ENCODE measurements at places on chromosomes 2 and 18.

- DNase-seq, result no peak
These were observed 29.2 kb downstream of the ANKRD44 start for GRCh38 chr2:197281421-197281820.

DNA sequence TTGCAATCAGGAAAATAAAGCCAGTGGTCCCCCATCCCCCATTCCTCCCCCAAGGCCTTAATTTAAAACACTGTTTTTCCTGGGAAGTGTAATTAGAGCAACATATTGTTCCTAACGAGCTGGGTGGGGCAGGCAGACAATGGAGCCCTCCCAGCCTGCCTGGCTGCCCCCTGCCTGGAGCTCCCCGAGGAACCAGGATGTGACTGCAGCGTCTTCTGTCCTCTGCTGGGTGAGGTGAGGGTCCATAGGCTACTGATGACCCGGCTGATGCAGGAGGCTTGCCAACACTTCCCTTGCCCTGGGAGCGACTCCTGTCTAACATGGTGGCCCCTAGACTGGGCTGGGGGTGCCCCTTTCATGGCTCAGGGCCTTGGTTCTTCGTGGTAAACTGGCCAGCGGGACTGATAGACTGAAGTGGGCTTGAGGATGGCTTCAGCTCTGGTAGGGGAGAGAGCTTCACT lies 152.4 kb downstream of the DYSF start:
- no peak for DNase-seq

DNA sequence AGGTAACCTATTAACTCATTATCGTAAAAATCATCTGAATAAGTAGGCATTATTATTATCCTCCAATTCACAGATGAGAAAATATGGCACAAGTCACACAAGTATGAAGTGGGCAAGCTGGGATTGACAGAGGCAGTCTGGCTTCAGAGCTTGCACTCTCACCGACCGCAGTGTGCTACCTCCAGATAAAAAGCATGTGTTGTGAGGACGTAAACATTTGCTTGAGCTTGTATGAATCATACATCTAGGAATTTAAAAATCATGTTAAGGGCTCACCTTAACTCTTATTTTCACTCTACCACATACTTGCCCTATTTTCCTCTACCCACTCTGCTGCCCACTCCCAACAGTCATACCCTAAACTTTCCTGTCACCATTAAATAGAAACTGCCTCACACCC lies 65.3 kb upstream of the AMMECR1L start:
- DNase-seq, result no peak

- no peak for DNase-seq
These were observed 223.5 kb downstream of the PIK3C3 start for GRCh38 chr18:42178376-42179080.

- no peak for DNase-seq
These were observed 9.5 kb downstream of the MAPRE2 start for GRCh38 chr18:35050705-35051195.

- no peak for DNase-seq
These were observed 48.5 kb downstream of the CACNB4 start for GRCh38 chr2:152050341-152050740.

Data from activated CD4-positive, alpha-beta T cell treated with anti-CD3 and anti-CD28 coated beads for 24 hours (primary cell).